ENCODE measurements at places on chromosomes 1 and 21.

DNA sequence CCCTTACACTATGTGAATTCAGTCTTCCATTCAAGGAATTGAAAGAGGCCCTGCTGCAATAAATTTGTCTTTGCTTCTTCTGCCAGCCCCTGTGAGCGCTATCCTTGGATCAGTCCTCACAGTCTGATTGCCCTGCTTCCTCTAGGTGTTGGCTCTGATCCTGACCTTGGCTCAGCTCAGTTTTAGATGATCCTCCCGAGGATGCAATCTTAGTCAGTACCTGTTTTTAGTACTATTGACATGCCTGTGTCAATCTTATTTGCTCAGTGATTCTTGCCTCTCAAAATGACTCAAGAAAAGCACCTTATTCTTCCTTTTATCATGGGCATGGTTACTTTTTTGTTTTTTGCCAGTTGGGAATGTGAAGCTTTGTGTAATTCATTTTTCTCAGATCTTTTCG lies 101.4 kb upstream of the KCNK1 start:
- no peak for DNase-seq

GRCh38 chr1:194296201-194296600 lies 1109.8 kb upstream of the B3GALT2 start:
- no peak for DNase-seq

DNA sequence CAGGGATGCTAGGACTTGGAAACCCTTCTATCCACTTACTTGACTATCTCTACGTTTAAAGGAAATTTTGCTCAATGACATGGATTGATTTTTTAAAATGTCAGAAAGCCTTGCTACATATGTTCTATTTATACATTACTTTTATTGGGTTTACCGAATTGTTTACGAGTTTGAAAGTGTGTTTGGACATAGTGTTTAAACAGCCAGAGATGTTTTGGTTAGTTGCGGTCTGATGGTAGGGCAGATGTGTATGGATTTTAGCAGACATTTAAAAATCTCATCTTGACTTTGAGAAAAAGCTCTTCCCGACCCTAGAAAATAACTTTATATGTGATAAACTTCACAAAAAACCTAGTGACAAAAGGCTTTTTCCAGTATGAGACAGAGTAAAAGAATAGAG lies 513.7 kb downstream of the PLA2G4A start:
- no peak for DNase-seq

GRCh38 chr1:11072216-11072917 lies 12.5 kb upstream of the SRM start:
- DNase-seq, result no peak

DNA sequence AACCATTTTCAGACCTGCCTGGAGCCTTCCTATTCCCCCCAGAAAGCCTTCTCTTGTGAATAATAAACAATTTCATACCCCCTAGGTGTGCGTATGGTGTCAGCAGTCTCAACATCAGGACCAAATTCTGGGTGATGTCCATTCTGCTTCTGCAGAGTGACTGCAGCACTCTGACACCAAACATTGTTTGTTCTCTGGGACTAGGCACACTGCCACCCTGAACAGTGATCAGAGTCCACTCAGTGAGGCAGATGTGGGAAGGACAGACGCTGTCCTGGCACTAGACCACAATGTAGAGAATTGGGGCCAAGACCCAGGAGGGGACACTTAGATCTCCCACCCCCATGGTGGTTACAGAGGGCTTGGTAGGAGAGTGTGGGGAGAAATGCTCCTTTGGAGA lies 175.1 kb downstream of the BACH1 start:
- no peak for DNase-seq

GRCh38 chr1:30881319-30882181 lies 27.0 kb downstream of the SDC3 start:
- DNase-seq, result no peak

DNA sequence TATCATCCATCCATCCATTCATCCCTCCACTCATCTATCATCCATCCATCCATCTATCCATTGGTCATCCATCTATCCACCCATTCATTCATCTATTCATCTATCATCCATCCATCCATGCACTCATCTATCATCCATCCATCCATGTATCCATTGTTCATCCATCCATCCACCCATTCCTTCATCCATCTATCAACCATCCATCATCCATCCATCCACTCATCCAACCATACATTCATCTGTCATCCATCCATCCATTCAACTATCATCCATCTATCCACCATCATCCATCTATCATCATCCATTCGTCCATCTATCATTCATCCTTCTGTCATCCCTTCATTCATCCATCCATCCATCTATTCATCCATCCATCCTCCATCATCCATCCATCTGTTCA lies 61.1 kb downstream of the UMODL1 start:
- no peak for DNase-seq

DNA sequence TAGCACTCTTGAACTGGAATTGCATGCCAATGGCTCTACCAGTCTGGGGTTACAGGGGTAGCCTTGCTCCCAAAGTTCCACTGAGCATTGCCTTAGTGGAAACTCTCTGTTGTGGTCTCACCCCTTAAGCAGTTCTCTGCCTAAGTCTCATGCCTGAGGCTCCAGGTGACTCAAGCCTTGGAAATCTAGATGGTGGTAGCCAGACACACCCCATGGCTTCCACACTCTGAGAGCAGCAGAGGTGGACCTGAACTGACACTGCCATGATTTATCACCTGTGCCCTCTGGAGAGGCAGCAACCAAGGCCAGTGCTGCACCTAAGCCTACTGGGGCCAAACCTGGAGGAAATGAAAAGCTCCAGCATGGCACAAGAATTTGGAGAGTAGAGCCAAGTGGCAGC lies 285.7 kb upstream of the PKN2 start:
- no peak for DNase-seq

DNA sequence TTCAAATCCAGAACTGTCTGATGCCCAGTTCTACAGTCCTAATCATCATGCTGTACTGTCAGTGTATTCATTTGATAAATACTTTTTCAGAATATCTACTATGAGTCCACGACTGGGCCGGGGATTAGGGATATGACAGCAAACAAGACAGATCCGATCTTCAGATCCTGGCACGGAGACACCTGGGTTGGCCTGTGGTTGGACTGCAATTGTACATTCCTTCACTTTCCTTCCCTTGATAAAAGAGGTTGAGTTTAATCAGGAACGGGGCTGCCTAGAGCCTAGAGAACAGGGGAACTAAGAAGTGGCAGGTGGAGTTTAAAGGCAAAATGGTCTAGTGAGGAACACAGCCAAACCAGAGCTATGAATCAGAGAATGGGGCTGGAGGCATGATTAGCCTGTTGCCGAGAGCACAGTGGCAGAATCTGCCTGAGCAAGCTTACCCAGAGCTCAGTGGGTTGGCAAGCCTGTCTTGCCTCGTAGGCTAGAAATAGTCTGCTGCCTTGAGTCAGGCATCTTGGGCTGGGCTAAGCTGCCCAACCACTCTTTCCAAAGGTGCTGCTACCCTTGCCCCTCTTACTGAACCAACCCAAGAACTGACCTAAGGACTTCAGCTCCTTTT lies 38.1 kb upstream of the PTCH2 start:
- DNase-seq, result no peak

GRCh38 chr1:13832536-13832935 lies 132.5 kb downstream of the PRDM2 start:
- DNase-seq, result no peak

GRCh38 chr1:36951292-36951750 lies 83.0 kb downstream of the GRIK3 start:
- DNase-seq, result no peak

GRCh38 chr1:181090641-181091126 lies 2.2 kb downstream of the IER5 start:
- no peak for DNase-seq

DNA sequence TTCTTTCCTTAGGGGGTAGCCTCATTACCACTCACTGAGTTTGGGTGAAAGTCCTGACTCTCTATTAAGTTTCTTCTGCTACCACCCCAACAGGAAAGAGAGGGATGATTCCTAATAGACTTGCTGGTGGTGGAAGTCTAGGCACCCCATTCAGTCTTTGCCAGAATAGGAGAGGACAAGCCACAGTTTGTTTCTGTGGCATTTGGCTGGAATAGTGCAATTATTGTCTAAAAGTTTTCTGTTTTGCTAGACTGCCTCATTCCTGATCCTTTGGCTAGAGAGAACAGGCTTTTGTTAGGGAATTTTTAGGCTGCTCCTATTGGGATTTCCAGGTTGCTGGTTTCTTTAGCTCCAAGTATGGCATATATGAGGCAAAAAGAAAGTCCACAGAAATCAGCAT lies 9.9 kb upstream of the HJV start:
- DNase-seq, result peak; percentile 82

DNA sequence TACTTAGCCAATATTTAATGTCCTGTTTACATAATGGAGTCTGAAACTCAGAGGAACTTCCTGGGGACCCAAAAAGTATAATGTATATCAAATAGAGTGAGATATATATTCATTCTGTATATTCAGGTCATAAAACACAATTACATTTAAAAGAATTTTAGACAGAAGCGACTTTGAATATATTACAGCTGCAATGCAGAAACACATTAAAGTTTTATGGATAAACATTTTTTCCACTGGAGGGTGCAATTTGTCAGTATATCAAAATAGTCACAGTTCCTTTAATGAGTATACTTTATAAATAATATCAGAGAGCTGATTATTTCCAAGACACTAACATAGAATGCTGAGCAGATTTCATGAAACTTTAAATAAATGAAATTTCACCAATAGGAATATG lies 43.9 kb upstream of the CRB1 start:
- DNase-seq, result peak; percentile 19

DNA sequence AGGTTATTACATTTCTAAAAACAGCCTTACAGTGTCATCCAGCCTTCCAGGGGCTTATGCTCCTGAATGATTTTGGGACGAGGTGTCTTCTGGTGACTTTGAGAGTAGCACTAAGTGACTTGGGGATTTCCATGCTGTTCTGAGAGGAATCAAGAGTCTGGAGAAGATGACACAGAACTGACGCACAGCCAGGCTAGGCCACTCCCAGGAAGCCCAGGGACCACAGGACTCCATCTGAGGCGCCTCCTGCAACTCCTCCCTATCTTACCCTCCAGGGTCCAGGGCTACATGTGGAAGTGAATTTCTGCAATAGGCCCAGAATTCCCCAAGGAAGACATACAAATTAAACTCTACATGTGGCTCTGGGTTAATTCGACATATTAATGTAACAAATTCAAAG lies 92.5 kb downstream of the SLC25A24 start:
- no peak for DNase-seq

- DNase-seq, result no peak
Measured at GRCh38 chr1:207888652-207889051, 22.3 kb downstream of the CD34 start.

DNA sequence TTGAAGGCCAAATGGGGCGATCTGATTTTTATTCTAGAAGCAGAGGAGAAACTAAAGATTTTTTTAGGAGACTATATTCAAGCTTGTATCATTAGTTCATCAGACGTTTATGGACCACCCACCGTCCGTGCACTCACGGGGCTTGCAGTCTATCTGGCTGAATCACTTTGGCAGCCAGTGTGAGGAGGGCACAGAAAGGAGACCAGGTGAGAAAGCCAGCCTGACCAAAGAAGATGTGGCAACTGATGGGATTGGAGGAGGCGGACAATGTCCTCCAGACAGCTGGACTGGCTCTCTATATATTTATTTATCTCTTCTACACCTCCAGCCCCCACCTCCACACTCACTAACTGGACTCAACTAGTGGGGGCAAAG lies 822 bp upstream of the ELOVL1 start:
- DNase-seq, result no peak

DNA sequence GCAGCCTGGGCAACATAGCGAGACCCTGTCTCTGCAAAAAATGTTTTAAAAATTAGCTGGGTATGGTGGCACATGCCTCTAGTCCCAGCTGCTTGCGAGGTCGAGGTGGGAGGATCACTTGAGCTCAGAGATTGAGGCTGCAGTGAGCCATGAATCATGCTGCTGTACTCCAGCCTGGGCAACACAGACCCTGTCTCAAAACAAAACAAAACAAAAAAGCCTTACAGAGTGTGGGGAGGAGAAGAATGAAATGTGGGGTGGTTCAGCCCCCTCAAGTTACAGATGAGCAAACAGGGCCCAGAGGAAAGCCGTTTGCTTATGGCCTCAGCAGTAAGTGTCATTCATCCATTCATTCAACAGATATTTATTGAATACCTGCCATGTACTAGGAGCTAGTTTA lies 40.7 kb downstream of the RPS6KA1 start:
- no peak for DNase-seq
